Testis (tissue), 5 donors: ENCODE measurements at places on chromosomes 16 and 17. TPM values are rescaled to one million over a fixed set of nuclear protein-coding genes. Genes with fewer than 3 reads are reported as not detected.
A peak's percentile ranks its signal among the peaks of the same experiment; 100 is the strongest.

SLC7A6OS gene
- total RNA-seq: 24.3 TPM

GRCh38 chr16:30741461-30741914, 6.7 kb upstream of the PHKG2 start:
- no peak for DNase-seq

DNA sequence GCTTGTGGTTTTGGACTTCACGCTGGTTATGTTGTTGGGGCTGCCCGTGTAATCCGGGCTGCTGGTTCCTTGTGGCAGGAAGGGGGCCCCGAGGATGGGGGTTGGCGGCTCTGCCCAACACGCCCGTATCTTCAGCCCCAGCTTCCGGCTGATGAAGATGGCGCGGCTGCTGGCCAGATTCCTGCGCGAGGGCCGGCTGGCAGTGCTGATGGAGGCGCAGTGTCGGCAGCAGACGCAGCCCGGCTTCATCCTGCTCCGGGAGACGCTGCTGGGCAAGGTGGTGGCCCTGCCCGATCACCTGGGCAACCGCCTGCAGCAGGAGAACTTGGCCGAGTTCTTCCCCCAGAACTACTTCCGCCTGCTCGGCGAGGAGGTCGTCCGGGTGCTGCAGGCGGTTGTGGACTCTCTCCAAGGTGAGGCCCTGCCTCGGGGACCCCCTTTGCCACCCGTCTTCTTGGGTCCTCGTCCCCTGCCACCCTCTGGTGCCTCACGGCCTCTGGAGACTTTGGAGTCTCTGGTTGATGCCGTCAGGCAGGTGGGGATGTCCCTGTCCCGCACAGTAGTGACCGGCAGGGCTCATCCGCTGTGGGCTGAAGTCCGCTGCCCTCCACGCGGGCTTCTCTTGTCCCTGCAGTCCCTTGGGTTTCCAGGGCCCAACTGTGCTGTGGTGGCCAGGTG, 2.2 kb downstream of the TELO2 start:
- no peak for DNase-seq

GRCh38 chr17:78357672-78358537, 2.0 kb downstream of the SOCS3 start:
- no peak for DNase-seq

- no peak for DNase-seq
Observed at GRCh38 chr17:71188811-71189492, 931.9 kb upstream of the SOX9 start.

GRCh38 chr17:83195330-83196023, 116.1 kb downstream of the METRNL start:
- peak; percentile 25 for DNase-seq

OR1F1 gene
- total RNA-seq: not detected

GP1BA gene
- 0.12 TPM for total RNA-seq
